ENCODE measurements at places on chromosomes 6 and 20. TPM values are rescaled to one million over a fixed set of nuclear protein-coding genes. Genes with fewer than 3 reads are reported as not detected.

CFB gene
- 32.9 TPM for total RNA-seq

SLCO4A1 gene
- 0.72 TPM for total RNA-seq

PSORS1C2 gene
- not detected for total RNA-seq

MEP1A gene
- not detected for total RNA-seq

KIF6 gene
- 0.08 TPM for total RNA-seq

SIRPD gene
- not detected for total RNA-seq

TENT5A gene
- 40.0 TPM for total RNA-seq

FOXA2 gene
- not detected for total RNA-seq

RAMACL gene
- total RNA-seq: 2.4 TPM

PRSS35 gene
- 3.5 TPM for total RNA-seq

PRDM1 gene
- 1.4 TPM for total RNA-seq

GMPR gene
- 2.5 TPM for total RNA-seq

FLRT3 gene
- 0.54 TPM for total RNA-seq

SLC17A2 gene
- total RNA-seq: not detected

BCAS1 gene
- 2.3 TPM for total RNA-seq

SNPH gene
- total RNA-seq: 7.7 TPM

POM121L2 gene
- not detected for total RNA-seq

FOXC1 gene
- 15.7 TPM for total RNA-seq

HTR1E gene
- not detected for total RNA-seq

TTLL9 gene
- 0.41 TPM for total RNA-seq

SDCBP2 gene
- 2.3 TPM for total RNA-seq

GGTLC1 gene
- total RNA-seq: not detected

SPATS1 gene
- total RNA-seq: not detected

KIF13A gene
- 86.8 TPM for total RNA-seq

ATP5F1E gene
- total RNA-seq: 34.4 TPM

NRSN1 gene
- total RNA-seq: not detected

MYT1 gene
- not detected for total RNA-seq

All from fibroblast of the aortic adventitia (primary cell).